ENCODE measurements at places on chromosomes 4 and X.

DNA sequence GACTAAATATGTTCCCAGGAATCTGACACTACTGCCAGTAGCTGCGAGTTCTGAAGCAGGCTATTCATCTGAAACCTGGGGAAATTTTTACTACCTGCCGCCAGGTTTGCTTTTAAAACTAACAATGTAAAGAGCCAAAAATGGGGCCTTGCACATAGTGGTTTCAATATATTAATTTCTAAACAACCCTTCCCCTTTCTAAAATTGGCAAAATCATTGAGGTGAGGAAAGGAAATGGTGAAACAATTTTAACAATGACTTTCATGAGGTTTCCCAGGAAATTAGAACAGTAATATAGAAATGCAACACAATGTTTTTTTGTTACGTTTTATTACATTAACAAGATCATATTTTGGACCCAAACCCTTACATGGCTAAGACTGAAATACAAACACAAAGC lies 21.3 kb downstream of the FANCB start:
- DNase-seq, result no peak

- DNase-seq, result no peak
Observed at GRCh38 chrX:107507093-107507743, 57.8 kb downstream of the FRMPD3 start.

DNA sequence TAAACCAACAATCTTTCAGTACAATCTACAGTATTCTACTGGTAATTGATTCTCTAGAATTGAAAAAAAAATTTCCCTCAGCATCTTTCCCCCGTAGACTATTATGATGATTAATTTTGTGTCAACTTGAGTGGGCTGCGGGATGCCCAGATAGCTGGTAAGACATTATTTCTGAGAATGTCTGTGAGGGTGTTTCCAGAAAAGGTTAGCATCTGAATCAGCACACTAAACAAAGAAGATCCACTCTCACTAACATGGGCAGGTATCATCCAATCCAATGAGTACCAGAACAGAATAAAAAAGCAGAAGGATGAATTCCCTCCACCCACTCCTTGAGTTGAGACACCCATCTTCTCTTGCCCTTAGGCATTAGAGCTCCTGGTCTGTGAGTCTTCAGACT lies 186.1 kb upstream of the MAB21L2 start:
- DNase-seq, result no peak

GRCh38 chr4:54687887-54688841 lies 30.4 kb downstream of the KIT start:
- no peak for DNase-seq

DNA sequence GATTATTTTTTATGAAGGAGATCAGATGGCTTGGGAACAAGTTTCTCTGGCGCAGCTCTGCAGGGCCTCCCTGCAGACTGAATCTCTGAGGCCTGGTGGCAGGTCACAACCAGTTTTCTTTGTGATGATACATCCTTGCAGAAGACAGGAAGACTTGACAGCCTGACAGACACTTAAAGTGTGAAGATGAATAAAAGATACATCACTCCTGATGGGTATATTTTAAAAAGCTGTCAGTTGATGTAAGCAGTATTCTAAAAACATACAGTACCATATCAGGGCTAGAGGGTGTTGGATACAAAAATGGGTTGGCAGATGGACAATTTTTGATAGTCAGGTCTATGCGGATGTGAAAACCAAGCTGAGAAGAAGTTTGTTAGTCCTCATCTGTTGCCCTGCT lies 239.5 kb downstream of the LHFPL1 start:
- no peak for DNase-seq

DNA sequence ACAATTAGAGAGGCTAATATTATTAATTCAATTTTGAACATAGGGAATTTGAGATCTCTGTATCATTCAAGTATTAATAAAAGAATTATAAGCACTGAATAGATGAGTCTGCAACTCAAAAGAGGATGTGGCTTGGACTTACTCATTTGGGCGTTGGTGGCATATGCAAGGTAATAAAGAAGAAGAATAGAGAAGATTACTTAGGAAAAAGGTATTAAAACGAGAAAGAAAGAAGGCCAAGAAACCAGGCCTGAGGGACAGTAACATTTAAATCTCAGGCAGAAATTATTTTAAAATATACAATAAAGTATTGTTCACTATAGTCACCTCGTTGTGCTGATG lies 383.0 kb upstream of the INTU start:
- no peak for DNase-seq

DNA sequence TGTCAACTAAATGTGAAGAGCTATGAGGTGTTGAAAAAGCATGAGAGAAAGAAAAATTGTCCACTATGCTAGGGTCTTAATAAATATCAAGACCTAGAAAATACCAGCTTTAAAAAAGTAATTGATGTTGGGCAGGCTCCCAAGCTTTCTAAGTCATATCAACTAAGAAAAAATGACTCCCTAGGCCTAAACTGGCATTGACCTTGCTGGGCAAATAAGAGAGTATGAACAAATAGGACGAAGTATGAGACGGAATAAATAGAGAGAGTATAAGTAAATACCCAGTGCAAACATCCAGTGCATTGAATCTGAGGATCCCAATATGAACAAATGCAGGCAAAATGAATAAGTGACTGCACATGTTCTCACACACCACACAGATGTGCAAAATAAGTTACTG lies 3.2 kb downstream of the KDR start:
- DNase-seq, result no peak

All from activated naive CD8-positive, alpha-beta T cell treated with anti-CD3 and anti-CD28 coated beads, Interleukin-2, amount 50 U/mL, for 24 hours (primary cell).